SJSA1 (cell line): ENCODE measurements at places on chromosomes 4 and X.

GRCh38 chrX:29487714-29488113 is 727.6 kb upstream of the MAGEB2 start:
- no peak for DNase-seq

- no peak for DNase-seq
Observed at GRCh38 chr4:123014038-123014437, 91.6 kb upstream of the NUDT6 start.

GRCh38 chrX:130676861-130677260 is 226.1 kb downstream of the ENOX2 start:
- no peak for DNase-seq

DNA sequence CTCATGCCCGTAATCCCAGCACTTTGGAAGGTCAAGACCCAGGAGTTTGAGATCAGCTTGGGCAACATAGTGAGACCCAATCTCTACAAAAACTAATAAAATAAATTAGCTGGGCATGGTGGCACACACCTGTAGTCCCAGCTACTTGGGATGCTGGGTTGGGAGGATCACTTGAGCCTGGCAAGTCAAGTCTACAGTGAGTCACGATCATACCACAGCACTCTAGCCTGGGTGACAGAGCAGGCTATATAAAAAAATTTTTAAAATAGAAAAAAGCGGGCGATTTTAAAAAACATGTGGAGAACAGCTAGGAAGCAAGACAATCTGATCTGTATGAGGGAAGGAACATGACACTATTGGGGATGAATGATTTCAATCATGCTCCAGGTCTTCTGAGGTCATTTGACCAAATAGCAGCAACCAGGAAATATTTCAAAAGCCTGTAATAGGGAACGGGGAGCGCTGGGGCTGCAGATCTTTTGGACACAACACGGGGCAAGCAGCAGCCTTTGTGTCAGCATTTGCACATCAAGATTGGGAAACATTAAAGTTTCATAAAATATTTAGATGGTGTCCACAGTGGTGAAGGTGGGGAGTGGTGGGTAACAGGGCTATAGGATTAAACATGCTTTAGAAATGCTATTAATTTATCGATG is 48.3 kb upstream of the GUCY1A1 start:
- no peak for DNase-seq

DNA sequence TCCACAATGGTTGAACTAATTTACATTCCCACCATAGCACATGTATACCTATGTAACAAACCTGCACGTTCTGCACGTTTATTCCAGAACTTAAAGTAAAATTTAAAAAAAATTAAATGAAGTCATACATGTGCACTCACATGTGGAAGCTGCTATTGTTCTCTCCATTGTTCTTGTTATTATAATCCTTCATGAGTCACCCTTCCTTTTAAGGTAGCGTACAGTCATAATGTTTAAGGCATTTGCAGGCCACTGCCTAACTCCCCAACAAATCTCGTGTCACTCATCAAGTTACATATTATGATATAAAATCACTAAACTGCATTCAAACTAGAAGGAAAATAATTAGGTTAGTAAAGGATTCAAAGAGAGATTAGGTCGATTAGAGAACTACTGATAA is 63.6 kb downstream of the SLC7A11 start:
- peak; percentile 29 for DNase-seq

- no peak for DNase-seq
Observed at GRCh38 chr4:6324999-6325787, 55.5 kb downstream of the WFS1 start.
